ENCODE measurements at places on chromosomes 2 and 18.

DNA sequence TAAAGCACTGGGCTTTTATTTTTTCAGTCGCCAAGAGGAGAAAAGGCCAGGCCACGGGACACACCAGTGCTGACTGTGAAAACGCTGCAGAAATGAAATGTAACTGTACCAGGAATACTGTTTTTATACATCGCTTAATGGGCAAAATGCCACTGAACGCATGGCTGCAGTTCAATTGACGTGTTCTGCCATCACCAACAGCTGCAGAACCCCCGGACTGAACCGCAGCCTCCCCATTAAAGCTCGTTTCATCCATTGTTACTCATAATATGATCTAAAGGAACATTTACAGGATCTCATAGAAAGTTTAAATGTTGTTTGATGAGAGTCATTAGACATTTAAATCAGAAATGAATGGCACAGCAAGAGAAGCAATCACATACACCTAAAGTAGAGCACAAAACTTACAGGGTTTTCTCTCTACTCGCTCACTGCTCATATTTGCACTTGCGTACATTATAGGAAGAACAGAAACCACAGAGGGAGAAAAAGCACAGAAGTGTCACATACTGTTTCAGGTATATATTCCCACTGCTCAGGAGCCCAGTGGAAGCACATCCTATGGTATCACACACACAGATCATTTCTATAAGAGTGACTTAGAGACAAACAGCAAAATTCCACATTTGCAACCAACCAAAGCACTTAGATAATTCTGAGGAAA is 35.3 kb downstream of the TCF4 start:
- no peak for DNase-seq

DNA sequence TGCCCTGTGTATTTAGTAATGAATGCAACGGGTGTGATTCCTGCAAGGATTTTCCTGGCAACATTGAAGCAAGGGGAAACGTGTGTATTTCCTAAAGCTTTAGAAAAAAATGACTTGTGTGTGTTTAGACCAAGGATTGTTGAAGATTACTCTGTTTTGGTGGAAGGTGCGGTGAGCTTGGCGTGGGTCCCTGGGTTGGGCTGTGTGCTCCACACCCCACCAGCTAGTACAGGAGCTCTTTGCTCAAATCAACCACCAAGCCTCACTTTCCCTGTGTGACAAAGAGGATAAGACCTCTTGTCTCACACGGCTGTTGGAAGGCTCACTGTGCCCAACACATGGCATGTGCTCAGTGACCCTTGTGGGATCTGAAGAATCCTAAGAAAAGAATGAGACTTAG is 21.4 kb upstream of the GREB1 start:
- no peak for DNase-seq

DNA sequence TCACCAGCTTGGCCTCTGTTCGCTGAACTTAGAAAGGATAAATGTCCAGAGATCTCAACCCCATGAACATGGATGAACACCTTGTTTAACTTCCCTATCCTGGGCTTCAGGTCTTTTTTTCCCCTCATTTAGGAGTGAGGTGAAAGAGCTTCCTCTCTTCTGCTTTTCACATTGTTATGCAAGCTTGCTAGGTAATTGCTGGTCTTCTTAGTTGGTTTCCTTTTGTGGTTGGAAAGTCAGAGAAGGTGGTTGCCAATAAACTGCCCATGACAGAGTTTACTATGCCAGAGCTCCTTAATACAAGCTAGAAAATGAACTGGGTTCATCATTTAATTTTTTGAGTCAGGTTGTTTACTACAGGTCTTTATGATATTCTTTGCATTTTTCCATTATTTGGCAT is 16.6 kb downstream of the SLC9A4 start:
- no peak for DNase-seq

DNA sequence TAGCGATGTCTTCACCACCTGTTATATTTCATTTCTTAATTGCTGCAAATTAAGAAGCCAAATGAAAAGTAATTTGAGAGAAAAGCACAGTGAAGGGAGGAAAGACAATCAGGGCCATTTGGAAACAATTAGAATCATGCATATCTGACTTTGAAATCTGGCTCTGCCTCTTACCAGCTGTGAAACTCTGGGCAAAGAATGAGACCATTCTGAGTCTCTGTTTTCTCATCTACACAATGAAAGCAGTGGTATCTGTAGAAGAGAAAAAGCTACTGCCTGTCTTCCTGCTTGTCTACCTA is 334.5 kb upstream of the CYRIA start:
- DNase-seq: no peak

DNA sequence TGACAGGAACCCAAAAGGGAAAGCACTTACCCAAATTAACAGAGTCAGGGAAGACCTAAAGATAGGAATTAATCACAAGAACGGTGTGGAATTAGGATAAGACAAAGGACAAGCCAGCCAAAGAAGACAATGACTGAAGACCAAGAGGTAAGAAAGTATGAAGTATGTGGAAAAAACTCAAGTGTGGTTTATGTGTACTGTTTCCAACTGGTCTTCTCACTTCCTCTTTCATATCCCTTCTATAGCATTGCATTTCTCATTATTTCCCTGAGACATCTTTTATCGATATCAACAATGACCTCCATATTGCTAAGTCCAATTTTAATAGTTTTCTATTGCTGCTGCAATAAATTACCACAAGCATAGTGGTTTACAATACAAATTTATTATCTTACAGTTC is 313.5 kb upstream of the SLC39A10 start:
- no peak for DNase-seq

DNA sequence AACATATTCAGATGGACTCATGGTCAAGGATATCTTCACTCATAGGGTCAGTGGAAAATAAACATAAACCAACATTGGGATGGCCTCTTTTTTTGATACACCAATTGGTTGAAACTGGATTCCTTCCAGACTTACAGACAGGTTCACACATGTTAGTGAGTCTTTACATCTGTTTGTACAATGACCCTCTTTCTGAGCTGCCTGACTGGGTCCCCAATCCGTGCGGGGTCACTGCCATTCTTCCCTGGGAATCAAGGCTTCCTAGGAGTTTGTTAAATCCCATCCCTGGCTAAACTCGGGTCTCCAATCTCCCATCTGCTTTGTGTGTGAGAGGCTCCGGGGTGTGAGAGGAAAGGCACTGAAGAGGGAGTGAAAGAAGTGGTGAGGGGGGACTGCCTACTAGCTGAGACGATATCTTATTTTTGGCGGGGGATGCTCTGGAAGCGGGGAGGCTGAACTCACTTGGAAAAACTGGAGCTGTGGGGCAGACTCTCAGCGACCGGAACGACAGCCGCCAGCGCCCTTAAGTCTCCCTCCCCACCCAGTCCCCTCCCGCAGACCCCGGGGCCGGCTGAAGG is 487 bp downstream of the STARD6 start:
- DNase-seq: no peak

- no peak for DNase-seq
Observed at GRCh38 chr2:124121106-124121505, 96.0 kb downstream of the CNTNAP5 start.

GRCh38 chr2:205712508-205712907 is 30.2 kb downstream of the NRP2 start:
- DNase-seq: peak; percentile 77

DNA sequence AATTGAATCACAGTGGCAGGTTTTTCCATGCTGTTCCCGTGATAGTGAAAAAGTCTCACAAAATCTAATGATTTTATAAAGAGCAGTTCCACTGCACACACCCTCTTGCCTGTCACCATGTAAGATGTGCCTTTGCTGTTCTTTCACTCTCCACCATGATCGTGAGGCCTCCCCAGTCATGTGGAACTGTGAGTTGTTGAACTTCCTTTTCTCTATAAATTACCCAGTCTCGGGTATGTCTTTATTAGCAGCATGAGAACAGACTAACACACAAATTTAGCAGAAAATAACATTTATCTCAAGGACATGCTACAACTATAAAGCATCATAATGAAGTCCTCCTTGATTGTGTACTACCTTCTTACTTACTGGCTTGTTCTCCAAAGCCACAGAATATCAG is 1526.0 kb downstream of the LRP1B start:
- no peak for DNase-seq

DNA sequence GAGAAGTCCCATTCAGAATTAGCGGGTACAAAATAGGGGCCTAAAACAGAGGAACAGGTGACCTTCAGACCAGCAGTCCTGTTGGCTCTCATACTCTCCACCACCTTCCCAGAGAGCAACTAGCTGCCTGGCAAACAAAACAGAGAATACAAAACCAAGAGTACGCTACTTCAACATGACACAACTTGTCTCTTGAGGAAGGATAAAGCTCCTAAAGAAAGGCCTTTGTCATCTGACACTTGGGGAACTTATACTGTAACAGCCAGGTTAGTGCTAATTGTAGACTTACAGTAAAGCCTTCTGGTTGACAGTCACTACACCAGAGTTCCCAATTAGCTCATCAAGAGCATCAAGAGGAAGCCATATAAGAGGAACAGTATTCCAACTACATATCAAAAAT is 282.1 kb upstream of the NT5C1B start:
- no peak for DNase-seq

GRCh38 chr2:22560021-22560420 is 825.0 kb upstream of the KLHL29 start:
- DNase-seq: no peak

DNA sequence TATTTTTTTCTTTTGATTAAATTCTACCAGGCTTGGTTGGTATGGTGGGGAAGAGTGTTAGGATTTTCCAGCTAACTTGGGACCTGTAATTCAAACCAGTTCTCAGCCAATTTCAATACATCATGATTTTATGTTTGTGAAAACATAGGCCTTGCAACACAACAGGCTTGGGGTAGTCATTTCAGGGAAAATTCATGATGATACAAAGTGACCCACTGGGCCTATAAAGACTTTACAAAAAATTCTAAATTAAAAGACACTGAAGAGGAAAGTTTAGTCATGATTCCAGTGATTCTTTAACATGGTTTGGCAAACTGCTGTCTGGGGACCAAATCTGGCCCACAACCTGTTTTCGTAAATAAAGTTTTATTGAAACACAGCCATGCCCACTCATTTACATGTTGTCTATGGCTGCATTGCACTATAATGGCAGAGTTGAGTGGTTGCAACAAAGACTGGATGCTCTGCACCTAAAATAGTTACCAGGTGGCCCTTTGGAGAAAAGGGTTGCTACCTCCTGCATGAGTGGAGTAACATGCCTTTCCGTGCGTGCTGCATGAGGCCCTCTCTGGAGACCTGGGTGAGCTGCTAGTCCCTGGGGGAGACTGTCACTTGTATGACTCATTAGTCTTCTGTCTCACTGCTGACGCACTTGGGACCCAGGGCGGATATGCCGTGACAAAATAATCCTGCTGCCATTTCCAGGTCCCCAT is 73.6 kb downstream of the NPAS2 start:
- no peak for DNase-seq

GRCh38 chr2:53786352-53786704 is 425 bp downstream of the ASB3 start:
- DNase-seq: peak; percentile 58

DNA sequence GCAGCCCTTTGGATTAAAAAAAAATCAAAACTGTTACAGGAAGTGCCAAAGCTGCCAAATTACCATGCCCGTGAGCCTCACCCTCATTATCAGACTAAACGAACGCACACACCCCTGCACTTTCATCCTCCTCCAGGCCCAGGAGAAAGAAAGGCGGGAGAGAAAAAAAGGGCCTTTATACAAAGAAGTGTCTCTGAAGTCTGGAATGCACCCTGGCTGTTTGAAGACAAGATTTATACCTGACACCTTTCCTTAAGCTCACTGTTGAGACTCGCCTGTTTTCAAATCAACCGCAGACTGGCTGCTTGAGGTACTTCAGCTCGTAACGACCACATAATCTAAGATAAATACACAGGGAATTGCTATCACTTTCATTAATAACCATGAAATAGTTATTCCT is 31.0 kb downstream of the EDAR start:
- no peak for DNase-seq

DNA sequence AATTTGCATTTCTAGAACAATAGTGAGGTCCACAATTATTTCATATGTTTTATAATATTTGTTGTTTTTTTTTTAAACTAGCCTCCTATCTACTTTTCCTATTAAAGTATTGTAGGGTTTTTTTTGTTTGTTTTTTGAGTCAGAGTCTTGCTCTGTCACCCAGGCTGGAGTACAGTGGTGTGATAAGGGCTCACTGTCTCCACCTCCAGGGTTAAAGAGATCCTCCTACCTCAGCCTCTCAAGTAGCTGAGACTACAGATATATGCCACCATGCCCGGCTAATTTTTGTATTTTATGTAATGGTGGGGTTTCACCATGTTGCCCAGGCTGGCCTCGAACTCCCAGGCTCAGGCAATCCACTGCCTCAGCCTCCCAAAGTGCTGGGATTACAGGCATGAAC is 122.5 kb downstream of the SLC39A10 start:
- no peak for DNase-seq

GRCh38 chr2:30300456-30301221 is 69.3 kb downstream of the LBH start:
- DNase-seq: peak; percentile 20

- DNase-seq: peak; percentile 93
Observed at GRCh38 chr18:12309683-12310198, 1.7 kb downstream of the TUBB6 start.

- no peak for DNase-seq
Observed at GRCh38 chr2:3453190-3453999, 65.9 kb downstream of the ADI1 start.

DNA sequence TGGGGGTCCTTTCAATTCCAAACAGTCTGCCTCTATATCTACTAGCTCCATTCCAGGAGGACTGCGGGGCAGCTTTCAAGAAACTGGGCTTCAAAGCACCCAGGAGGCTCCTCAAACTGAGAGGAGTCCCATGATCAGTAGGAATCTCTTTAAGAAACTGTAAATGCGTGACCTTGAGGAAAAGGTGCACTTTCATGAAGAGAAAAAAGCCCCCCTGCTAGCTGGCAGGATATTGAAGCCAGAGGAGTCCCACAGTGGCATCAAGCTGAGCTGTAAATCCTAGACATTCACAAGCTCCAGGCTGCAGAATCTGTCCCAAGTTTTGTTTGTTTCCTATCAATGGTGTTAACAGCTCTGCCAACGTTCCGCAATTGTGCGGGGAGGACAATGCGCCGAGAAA is 790.1 kb downstream of the SLC4A3 start:
- no peak for DNase-seq

DNA sequence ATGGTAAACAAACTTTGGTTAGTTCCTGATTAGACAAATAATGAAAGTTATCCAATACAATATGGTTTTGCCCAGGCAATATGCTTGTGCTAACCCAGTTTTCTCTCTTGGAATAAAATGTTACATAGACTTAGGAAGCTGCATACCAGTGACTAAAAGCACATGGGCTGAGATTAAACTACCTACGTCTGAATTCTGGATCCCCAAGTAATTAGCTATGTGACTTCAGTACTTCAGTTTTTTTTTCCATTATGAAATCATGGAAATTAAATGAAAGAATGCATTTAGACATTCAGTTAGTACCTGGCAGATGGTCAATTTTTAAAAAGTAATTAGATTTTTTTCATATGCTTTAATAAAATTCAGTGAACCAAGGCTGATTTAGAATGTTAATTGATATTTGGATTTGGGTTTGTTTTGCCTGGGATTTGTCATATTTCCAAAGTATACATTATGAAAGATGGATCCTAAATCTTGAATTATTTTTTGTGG is 213.9 kb downstream of the PTH2R start:
- DNase-seq: no peak

- no peak for DNase-seq
Observed at GRCh38 chr2:44301111-44301510, 25.8 kb downstream of the SLC3A1 start.

GRCh38 chr2:152072011-152072410 is 26.8 kb downstream of the CACNB4 start:
- DNase-seq: no peak

All from dermis microvascular lymphatic vessel endothelial cell (primary cell).